B cell (primary cell): ENCODE measurements at places on chromosomes 7 and 10. TPM values are rescaled to one million over a fixed set of nuclear protein-coding genes. Genes with fewer than 3 reads are reported as not detected.

Gene CABCOCO1
- not detected in 2 replicates for total RNA-seq

Gene CAMK2B
- total RNA-seq, result 0.41 TPM in 1 of 2 replicates, not detected in the other

- no peak overlapping the region for H3K27ac ChIP-seq
- H3K4me1 ChIP-seq, result no peaks in the 10 kb centered on the region
- H3K27me3 ChIP-seq, result no peaks in the 10 kb centered on the region
- H3K36me3 ChIP-seq, result no peaks in the 10 kb centered on the region
- DNase-seq, result no peak
These were observed 58.8 kb downstream of the CACNA2D1 start for GRCh38 chr7:82384779-82385178.

- no peaks in the 10 kb centered on the region for H3K36me3 ChIP-seq
- no peaks in the 10 kb centered on the region for H3K4me1 ChIP-seq
- H3K27me3 ChIP-seq, result no peaks in the 10 kb centered on the region
- DNase-seq, result no peak
- no peak overlapping the region for H3K4me3 ChIP-seq
These were observed 536.1 kb upstream of the AUTS2 start for GRCh38 chr7:69062020-69062765.

GRCh38 chr7:86966916-86967315 is 92.5 kb downstream of the ELAPOR2 start:
- no peaks in the 10 kb centered on the region for H3K27me3 ChIP-seq
- H3K4me3 ChIP-seq, result no peak overlapping the region
- H3K27ac ChIP-seq, result no peak overlapping the region
- no peak for DNase-seq
- peaks cover 7% of the 10 kb centered on the region for H3K4me1 ChIP-seq

DNA sequence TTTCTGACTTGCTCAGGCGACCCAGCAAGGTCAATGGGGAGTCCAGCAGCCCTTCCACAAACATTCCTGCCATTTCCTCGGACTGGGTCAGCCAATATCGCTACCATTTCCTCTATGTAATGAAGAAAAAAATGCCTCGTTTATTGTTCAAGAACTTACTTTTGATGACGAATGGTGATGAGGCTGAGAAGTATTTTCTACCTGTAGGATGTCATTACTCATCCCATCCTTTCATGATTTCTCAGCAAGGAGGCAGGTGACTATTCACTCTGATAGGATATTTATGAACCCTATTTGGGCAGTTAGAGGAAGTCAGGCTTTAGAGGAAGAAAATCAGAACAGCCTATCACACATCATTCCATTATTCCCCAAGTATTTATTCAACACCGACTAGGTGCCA is 178.6 kb downstream of the FANK1 start:
- no peak for DNase-seq
- H3K4me1 ChIP-seq, result no peaks in the 10 kb centered on the region
- no peak overlapping the region for H3K27ac ChIP-seq
- no peak overlapping the region for H3K4me3 ChIP-seq
- H3K27me3 ChIP-seq, result no peaks in the 10 kb centered on the region

DNA sequence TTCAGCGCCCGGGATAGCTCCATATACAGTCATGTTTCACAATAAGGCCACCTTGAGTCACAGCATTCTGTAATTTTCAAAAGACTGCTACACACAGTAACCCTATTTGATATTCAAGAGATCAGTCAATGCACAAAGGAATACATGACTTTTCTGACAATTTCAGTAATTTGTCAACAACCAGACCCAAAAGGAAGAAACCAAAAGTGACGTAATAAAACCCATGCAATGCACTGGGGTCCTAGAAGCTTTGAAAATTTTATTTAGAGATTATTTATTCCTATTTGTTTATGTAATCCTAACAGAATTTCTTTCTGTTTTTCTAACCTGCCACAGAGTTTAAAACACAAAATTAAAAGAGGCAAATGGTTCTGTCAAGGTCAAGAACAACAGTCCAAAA is 421.2 kb downstream of the DPP6 start:
- no peak overlapping the region for H3K4me3 ChIP-seq
- DNase-seq, result no peak
- H3K27ac ChIP-seq, result no peak overlapping the region
- no peaks in the 10 kb centered on the region for H3K36me3 ChIP-seq

DNA sequence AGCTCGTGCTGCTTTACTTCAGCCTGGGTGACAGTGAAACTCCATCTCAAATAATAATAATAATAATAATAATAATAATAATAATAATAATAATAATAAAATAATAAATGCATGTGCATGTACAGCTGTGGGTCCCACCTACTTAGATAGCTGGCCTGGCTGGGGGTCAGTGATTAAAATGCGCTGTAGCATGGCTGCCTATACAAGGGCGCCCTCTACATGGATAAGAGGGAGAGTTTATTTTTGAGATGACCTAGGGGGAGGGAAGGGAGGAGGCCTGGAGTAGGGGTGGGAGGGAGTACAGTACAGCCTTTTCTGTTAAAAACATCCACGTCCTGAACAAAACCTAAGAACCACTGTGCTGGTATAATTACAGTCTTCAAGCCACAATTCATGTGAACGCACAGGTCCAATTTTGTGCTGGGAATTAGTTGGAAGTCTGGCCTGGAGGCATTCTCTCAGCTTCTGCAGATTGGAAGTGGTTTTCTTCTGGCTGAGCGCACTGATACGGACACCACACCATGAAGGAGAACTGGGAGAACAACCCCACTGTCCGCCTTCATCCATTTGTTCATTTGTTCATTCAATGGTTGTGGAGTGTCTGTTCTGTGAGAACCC is 146.5 kb downstream of the TMEM178B start:
- no peaks in the 10 kb centered on the region for H3K4me1 ChIP-seq
- no peak for DNase-seq
- no peak overlapping the region for H3K27ac ChIP-seq
- no peak overlapping the region for H3K4me3 ChIP-seq

GRCh38 chr10:4426866-4427265 is 399.1 kb upstream of the AKR1E2 start:
- no peaks in the 10 kb centered on the region for H3K4me1 ChIP-seq
- no peak overlapping the region for H3K4me3 ChIP-seq
- no peaks in the 10 kb centered on the region for H3K36me3 ChIP-seq
- no peaks in the 10 kb centered on the region for H3K27me3 ChIP-seq

DNA sequence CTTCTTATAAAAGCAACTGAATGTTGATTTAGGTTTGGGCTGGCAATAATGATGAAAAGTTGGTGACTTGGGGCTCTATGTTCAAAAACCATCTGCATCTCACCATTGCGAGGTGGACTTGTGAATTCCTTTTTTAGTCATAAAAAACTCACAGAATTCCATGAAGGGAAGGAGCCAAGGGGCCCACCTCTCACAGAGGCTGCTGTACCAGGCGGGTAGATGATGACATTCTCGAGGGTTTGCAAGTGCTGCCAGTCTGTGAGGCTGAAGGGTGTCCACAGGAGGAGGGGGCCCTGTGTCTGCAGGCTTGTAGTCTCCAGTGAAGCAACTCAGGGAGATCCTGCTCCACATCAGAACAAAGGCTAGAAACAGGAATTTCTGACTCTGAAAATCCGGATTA is 195.5 kb upstream of the ZNF32 start:
- H3K36me3 ChIP-seq, result no peaks in the 10 kb centered on the region
- no peak overlapping the region for H3K4me3 ChIP-seq
- no peaks in the 10 kb centered on the region for H3K4me1 ChIP-seq
- H3K27ac ChIP-seq, result no peak overlapping the region
- H3K27me3 ChIP-seq, result no peaks in the 10 kb centered on the region

DNA sequence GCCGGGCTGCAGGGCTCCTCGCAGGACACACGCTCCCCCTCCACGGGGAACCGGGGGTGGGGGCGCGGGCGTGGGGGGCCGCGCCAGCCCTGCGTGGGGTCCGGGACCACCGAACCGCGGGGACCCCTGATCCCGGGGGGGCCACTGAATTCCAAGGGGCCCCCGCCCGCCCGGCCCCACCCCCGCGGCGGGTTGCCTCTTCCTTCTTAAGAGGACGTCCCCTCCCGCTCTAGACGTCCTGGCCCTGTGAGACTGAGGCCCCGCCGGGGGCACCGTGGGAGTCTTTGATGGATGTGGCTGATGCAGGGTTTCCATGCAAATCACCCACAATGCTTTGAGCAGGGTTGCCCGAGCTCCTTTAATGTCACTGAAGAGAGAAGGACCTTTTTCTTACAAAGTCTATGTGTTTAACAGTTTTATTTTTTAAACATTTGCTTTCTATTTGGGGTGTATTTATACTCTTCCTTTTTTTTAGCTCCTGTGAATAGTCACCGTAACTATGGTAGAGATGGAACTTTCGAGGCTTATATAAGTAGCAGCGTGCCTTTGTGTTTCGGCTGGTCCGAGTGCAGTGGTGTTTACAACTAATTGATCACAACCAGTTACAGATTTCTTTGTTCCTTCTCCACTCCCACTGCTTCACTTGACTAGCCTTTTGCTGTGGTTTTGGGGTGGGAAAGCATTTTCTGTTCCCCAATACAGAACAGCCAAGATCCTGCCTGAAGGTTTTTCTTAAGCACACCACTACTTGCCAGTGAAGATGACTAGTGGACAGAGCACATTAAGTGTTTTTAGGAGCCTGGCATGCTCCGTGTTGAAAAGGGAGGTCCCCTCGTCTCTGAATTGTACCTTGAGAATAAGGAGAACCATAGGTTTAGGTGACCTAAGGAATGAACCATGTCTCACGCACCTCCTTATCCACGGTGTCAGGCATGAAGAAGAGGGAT is 44.8 kb downstream of the PDIA4 start:
- peaks cover 39% of the 10 kb centered on the region for H3K4me1 ChIP-seq
- H3K4me3 ChIP-seq, result peak overlapping the region; percentile 45
- no peak overlapping the region for H3K27ac ChIP-seq
- no peaks in the 10 kb centered on the region for H3K36me3 ChIP-seq
- peak; percentile 89 for DNase-seq
- H3K27me3 ChIP-seq, result no peaks in the 10 kb centered on the region

DNA sequence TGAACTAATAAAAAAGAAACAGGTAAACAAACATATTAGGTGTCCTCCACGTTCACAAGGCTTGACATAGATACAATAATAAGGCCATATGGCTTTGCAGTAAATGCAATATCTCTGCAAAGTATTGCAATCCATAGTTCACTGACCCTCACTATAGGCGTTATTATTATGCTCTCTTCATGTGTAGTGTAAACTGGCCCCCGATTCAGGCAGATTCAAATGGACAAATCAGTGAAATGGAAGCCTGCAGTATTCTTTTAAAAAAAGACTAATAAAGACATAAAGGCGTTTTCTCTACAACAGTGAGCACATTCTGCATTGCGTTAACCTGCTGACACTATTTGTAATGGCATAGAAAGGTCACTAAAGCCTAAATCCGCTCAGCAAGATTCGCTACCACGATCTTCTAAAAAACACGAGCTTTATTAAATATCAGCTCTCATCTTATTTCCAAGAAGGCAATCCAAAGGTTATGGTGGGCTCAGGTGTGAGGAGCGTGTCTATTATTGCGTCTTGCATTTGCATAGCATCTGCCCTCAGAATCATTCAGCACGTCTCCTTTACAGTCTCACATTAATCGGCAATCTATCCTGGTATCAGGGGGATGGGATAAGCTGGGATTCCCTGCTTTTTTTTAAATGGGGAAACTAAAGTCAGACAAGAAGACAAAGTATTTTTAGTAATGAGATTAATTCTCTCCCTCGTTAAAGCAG is 36.2 kb downstream of the FRMD4A start:
- H3K36me3 ChIP-seq, result no peaks in the 10 kb centered on the region
- no peak for DNase-seq
- H3K4me1 ChIP-seq, result no peaks in the 10 kb centered on the region
- H3K4me3 ChIP-seq, result no peak overlapping the region

- DNase-seq, result no peak
- H3K27ac ChIP-seq, result no peak overlapping the region
- H3K4me1 ChIP-seq, result no peaks in the 10 kb centered on the region
- no peaks in the 10 kb centered on the region for H3K36me3 ChIP-seq
- no peak overlapping the region for H3K4me3 ChIP-seq
- H3K27me3 ChIP-seq, result no peaks in the 10 kb centered on the region
These were observed 5.8 kb upstream of the POLM start for GRCh38 chr7:44087911-44088838.

- no peaks in the 10 kb centered on the region for H3K36me3 ChIP-seq
- DNase-seq, result no peak
- H3K4me3 ChIP-seq, result no peak overlapping the region
- H3K27ac ChIP-seq, result no peak overlapping the region
- no peaks in the 10 kb centered on the region for H3K27me3 ChIP-seq
These were observed 858.7 kb downstream of the REEP3 start for GRCh38 chr10:64379898-64380297.

DNA sequence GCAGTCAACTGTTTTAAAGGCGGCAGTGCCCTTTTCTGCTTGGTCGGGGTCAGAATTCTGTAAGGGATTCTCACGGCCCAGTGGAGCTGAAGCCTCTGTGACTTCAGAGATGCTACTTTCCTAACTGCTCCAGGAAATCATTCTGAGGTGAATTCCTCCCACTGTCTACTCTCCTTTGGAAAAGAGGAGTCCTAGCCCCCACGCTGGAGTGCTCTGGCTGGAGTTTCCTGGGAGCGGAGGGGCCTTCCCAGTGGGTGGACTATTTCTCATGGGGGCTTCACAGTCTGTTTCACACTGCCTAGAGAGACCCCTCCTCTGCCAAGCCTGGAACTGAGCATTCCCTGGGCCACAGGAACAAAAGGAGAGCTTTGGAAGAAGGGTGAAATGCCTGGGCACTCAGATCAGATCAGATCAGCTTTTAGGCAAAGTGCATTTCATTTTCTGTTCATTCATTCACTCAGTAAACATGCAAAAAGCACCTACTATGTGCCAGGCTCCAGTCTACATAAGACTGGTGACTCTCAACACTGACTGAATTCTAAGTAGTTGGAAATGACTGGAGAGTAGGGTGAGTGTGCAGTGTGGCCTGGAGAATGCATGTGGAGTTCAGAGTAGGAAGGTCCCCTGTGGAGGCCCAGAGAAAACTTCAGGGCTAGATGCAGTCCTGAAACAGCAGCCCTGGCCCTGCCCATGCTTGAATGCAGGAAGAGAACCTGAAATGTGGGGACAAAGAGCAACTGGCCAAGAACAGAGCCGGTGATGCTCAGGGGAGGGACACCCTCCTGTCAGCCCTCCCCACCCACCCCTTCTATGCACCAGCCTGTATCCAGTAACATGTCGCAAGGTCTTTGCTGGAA is 12.2 kb downstream of the ZNF488 start:
- H3K27ac ChIP-seq, result no peak overlapping the region
- no peaks in the 10 kb centered on the region for H3K36me3 ChIP-seq
- no peaks in the 10 kb centered on the region for H3K4me1 ChIP-seq
- DNase-seq, result no peak
- no peaks in the 10 kb centered on the region for H3K27me3 ChIP-seq
